Esophagus muscularis mucosa (tissue), 4 donors: ENCODE measurements at places on chromosomes 7 and 10. TPM values are rescaled to one million over a fixed set of nuclear protein-coding genes. Genes with fewer than 3 reads are reported as not detected.
A peak's percentile ranks its signal among the peaks of the same experiment; 100 is the strongest.

Gene HACD1
- total RNA-seq = 79.9 TPM

Gene MRPS17
- 16.4 TPM for total RNA-seq

DNA sequence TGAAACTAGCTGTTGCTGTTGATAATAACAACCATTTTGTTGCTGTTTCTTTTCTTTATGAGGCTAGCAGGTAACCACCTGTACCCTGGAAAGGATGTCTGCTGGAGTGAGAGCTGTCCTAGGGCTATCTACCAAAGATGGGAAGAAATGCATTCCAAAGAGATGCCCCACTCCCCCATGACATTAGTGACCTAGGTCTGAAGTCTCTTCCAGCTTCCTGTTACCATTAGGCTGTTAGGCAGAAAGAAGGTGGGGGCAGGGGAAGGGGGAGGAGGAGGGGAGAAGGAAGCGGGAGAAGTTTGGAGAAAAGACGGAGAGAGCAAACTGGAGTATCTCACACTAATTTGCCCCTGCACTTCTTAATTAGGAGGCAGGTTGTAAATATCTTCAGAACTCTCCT is 118.5 kb downstream of the ABLIM1 start:
- peaks cover 42% of the 10 kb centered on the region for H3K4me1 ChIP-seq
- no peak overlapping the region for H3K4me3 ChIP-seq
- no peak for DNase-seq
- no peak overlapping the region for H3K27ac ChIP-seq
- H3K27me3 ChIP-seq = no peaks in the 10 kb centered on the region

GRCh38 chr7:87853237-87853864 is 22.8 kb downstream of the SLC25A40 start:
- H3K4me1 ChIP-seq = no peaks in the 10 kb centered on the region
- H3K27ac ChIP-seq = no peak overlapping the region
- H3K36me3 ChIP-seq = peaks cover 27% of the 10 kb centered on the region
- H3K4me3 ChIP-seq = no peak overlapping the region

DNA sequence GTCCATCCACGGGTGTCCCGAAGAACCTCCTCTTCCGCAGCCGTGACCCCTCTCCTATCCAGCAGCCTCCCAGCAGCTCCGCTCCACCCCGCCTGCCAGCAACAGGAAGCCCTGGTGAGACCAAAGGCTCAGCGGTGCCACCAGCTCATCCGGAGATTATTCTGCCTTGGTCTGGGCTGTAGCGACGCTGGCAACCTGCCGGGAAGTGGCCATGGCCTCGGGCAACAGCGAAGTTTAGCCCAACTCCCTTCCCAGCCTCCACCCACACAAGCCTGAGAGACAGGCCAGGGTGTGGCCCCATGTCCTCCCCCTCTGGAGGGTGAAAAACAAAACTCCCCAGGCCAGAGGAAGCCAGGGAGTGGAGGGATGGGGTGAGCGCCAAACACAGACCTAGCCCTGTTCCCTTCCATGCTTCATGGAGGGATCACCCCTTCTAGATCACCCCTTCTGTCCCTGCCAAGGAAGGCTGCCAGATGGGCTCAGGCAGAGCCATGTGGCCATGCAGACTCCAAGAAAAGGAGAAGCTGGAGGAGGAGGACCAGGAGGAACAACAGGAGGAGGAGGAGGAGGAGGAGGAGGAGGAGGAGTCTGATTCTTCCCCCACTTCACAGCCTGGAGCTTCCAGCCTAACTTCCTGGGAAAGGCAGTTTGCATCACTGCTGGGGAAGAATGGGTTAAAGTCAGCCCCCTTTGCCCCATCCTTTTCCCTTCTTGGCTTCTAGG is 918 bp downstream of the CALHM2 start:
- peak overlapping the region; percentile 86 for H3K27ac ChIP-seq
- no peaks in the 10 kb centered on the region for H3K27me3 ChIP-seq
- H3K4me3 ChIP-seq = peak overlapping the region; percentile 77
- peaks cover 67% of the 10 kb centered on the region for H3K4me1 ChIP-seq
- H3K36me3 ChIP-seq = peaks cover 41% of the 10 kb centered on the region

GRCh38 chr7:114939484-114940097 is 17.7 kb downstream of the MDFIC start:
- H3K4me3 ChIP-seq = no peak overlapping the region
- H3K27ac ChIP-seq = no peak overlapping the region
- DNase-seq = no peak
- no peaks in the 10 kb centered on the region for H3K36me3 ChIP-seq

DNA sequence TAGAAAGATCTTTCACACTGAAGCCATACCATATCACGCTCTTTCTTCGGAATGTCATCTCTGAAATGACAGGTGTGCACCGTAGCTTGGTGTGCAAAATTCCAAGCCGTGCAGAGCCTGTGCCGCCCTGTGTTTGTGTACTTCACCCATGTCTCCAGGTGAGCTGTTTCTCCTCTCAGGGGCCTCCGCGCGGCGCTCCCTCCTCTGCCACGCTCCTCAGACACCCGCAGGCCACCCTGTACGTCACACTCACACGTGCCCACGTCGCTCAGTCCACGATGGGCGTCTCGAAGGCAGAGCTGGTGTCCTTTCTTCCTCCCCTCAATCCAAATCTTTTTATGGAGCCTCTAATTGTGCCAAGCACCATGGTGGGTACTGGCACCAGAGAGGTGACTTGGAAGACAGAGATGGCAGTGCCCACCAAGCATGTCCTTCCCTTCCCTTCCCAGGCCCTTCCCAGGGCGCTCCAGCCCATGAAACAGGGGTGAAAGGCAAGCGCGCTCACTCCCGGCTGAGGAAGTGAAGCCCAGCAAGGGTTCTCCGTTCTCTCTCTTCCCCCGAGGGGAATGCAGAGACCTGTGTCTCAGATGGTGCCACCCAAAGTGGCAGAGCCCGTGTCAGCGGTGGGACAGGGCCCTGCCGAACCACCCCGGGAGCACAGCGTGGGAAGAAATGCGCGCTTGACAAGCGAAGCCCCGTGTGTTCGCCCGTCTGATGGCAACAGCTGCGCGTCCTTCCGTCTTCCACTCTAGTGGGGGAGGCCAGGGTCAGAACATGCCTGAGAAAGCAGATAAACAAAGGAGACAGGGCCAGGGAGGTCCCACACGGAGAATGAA is 292.5 kb upstream of the SHH start:
- H3K4me3 ChIP-seq = no peak overlapping the region
- no peak for DNase-seq
- H3K36me3 ChIP-seq = no peaks in the 10 kb centered on the region
- no peaks in the 10 kb centered on the region for H3K27me3 ChIP-seq

- H3K4me1 ChIP-seq = peaks cover 87% of the 10 kb centered on the region
- H3K36me3 ChIP-seq = no peaks in the 10 kb centered on the region
- no peaks in the 10 kb centered on the region for H3K27me3 ChIP-seq
- H3K4me3 ChIP-seq = peak overlapping the region; percentile 2
- peak overlapping the region; percentile 50 for H3K27ac ChIP-seq
Measured at GRCh38 chr10:80458638-80459037, 4.5 kb downstream of the TSPAN14 start.

DNA sequence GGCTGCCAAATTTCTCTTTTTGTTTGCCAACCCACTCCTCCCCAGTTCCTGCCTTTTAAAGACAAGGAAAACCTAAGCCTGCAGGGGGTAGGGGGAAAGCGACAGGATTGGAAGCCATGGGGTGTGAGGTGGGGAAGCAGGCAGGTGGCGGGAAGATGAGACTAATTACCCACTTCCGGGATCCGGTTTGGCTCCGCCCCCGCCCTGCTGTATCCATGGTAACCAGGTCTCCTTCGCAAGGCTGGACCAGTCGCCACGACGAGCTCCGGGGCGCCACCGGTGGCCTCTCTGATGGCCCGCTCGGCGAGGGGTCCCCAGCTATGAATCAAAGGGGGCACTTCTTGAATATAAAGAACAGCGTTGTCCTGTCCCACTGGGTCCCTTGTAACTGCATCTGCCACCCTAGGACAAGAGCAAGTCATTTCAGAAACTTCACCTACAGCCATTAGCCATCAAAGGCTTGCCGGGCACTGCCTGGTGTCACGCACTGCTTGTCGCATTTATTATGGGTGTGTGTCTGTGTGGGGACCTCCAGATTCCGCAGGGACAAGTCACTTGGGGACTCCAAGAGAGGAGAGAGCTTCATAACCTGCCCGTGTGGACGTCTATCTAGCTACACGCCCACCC is 55.4 kb upstream of the LMTK2 start:
- no peak for DNase-seq
- H3K4me1 ChIP-seq = no peaks in the 10 kb centered on the region
- no peak overlapping the region for H3K27ac ChIP-seq
